Suppressor macrophage (primary cell): ENCODE measurements at places on chromosomes 2 and 18.
A peak's percentile ranks its signal among the peaks of the same experiment; 100 is the strongest.

- DNase-seq = no peak
Measured at GRCh38 chr2:16223161-16223840, 283.0 kb downstream of the MYCN start.

GRCh38 chr2:229445019-229445418, 173.9 kb upstream of the PID1 start:
- peak; percentile 86 for DNase-seq

DNA sequence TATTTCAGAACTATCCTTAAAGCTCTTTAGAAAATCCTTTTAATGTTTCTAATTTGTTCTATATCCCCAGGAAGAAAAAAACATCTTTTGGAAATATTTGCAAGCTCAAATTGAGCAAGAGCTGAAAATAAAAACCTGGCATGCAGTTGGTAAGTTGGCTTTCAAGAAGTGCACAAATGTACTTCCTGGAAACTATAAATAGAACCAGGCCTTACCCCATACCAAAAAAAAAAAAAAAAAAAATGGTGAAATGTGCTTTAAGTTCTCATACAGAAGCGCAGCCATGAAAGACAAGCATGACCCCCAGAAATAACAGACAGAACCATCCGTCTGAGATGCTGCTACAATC, 178.5 kb downstream of the HDAC4 start:
- DNase-seq = peak; percentile 80

DNA sequence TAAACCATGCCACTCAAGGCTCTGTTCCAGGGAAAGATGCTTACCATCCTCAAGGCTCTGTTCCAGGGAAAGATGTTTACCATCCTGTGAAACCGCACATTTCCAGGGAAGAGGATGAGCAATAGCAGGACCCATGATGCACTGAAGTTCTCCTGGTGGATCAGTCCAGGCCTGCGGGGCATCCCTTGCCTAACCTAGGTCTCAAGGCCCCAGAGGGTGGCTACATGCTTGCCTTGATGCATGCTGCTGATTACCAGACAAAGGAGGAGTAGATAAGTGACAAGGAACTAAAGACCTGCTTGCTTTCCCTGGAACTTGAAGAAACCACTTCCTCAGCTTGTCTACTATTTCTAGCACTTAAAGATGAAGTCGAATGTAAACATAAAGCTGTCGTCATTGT, 111.0 kb upstream of the LINC00305 start:
- no peak for DNase-seq

GRCh38 chr2:233410196-233410760, 56.0 kb downstream of the DGKD start:
- DNase-seq = no peak

DNA sequence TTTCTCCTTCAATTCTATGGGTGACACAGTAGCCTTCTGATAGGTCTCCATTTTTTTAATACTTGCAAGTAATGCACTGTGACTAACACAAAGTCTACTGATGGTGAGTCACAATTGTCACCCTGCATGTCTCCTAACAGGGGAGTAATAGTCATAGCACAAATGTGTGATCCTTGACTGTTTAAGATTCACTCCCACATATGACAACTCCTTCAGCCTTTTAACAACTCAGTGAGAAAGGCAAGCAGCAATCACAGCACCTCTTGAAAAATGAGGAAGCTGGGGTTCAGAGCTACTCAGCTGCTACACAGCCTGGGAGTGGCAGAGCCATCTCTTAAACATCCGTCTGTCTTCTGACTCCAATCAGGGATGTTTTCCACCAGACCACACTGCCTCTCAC, 63.8 kb downstream of the EHD3 start:
- peak; percentile 86 for DNase-seq

GRCh38 chr2:113863144-113863543, 26.7 kb upstream of the ACTR3 start:
- DNase-seq = no peak

DNA sequence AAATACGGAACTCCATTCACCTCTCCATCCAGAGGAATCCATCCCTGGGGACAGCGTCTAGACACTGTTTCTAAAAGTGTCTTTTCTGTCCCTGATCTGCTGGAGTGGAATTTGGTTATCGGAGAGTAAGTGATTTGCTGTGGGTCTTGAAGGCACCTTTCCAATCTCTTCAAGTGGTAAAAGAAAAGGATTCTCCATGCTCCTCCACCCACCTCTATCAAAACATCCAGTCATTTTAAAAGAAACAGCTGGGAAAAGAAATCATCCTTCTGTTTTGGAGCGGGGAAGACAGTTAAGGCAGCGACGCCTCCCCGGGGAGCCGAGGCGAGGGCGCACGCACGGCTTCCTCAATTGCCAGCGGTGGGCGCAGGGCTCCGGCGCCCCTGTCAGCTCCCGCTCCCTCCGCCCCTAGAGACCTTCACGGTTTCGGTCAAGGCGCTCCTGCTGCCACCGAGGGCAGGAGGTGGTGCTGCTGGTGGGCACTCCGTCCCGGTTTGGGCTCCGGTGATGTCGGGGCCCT, 547 bp downstream of the SLC35F5 start:
- DNase-seq = peak; percentile 65
